Putamen (tissue), 1 donor: ENCODE measurements at places on chromosomes 5 and 9.

- DNase-seq = no peak
These were observed 1.2 kb downstream of the ROR2 start for GRCh38 chr9:91948597-91949391.

DNA sequence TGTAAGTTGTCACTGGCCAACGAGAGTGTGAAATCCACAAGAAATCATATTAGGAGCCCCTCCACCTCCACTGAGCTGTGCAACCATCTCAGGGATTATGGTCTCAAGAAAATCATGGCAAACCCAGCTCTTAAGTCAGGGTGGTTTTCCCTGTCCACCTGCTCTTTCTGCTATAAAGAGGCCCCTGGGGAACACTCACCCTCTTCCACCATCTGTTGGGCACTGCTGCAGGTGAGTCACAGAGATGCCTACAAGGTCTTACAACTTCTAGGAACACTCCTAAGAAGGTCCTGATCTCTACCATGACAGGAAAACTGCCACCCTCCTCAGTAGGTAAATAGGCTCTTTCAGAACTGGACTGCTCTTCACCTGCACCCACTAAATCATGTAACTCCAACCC, 61.8 kb downstream of the DRD1 start:
- no peak for DNase-seq

- DNase-seq = no peak
These were observed 97.6 kb upstream of the SPRY4 start for GRCh38 chr5:142422429-142422828.

DNA sequence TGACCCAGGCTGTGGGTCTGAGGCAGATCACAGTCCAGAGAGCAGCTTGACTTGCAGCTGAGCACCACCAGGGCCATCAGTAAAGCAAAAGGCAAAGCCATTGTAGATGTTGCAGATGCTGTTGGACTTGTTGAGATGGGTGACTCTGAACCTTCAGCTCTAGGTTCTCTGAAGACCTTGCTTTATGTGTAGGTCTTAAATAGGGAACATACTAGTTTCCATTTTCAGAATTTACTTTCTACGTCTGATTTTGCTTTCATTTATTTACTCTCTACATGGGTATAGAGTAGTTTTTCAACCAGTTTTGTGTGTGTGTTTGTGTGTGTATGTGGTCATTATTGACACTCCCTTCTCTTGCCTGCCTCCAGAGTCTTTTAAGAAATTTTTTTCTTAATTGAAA, at the start of gene IFNA6:
TSS of gene IFNA6 (minus strand) at position 101 of the 400 bp plus-strand sequence. CDS start at position 101, 0 bp downstream.
- no peak for DNase-seq

GRCh38 chr9:19429595-19429994, 20.8 kb downstream of the ACER2 start:
- DNase-seq = no peak

- no peak for DNase-seq
These were observed 71.2 kb downstream of the SYK start for GRCh38 chr9:90872835-90873294.

- no peak for DNase-seq
These were observed 6.3 kb downstream of the TTC16 start for GRCh38 chr9:127722055-127722745.

GRCh38 chr5:81230416-81230815, 2.7 kb upstream of the CKMT2 start:
- DNase-seq = no peak

GRCh38 chr5:148259288-148259687, 9.3 kb upstream of the SPINK13 start:
- no peak for DNase-seq

- DNase-seq = no peak
These were observed 9.6 kb downstream of the GMCL2 start for GRCh38 chr5:178177569-178177968.

- DNase-seq = no peak
These were observed 140.6 kb upstream of the PRLR start for GRCh38 chr5:35370871-35371270.

DNA sequence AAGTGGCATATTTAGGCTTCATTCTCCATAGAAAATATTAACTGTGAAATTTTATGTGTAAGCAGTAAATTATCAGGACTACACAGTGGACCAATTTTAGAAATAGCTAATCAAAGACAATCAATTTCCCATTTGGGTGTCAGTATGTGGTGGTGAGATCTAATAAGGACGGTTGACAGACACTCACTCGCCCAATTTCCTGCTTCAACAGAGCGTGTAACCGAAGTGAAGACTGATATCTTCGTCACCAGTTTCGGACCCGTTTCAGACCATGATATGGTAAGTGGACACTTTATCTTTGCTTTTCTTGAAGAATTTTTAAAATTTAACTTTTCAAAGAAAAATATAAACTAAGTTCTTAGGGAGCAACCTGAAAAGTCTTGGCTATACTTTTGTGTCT, 17.6 kb downstream of the GABRA1 start:
- no peak for DNase-seq

GRCh38 chr9:83183621-83184020, 120.7 kb upstream of the RASEF start:
- DNase-seq = no peak

DNA sequence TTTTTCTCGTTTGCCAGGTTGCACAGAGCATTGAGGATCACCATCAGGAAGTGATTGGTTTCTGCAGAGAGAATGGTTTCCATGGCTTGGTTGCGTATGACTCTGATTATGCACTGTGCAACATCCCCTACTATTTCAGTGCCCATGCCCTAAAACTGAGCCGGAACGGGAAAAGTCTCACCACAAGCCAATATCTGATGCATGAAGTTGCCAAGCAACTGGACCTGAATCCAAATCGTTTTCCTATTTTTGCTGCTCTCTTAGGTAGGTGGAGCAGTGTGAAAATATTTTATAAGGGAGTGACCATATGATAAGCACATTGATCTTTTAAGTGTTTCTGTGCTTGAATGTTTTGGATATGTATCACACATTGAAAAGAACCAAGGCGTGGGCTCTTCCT, 17.7 kb upstream of the FAM120AOS start:
- DNase-seq = no peak

DNA sequence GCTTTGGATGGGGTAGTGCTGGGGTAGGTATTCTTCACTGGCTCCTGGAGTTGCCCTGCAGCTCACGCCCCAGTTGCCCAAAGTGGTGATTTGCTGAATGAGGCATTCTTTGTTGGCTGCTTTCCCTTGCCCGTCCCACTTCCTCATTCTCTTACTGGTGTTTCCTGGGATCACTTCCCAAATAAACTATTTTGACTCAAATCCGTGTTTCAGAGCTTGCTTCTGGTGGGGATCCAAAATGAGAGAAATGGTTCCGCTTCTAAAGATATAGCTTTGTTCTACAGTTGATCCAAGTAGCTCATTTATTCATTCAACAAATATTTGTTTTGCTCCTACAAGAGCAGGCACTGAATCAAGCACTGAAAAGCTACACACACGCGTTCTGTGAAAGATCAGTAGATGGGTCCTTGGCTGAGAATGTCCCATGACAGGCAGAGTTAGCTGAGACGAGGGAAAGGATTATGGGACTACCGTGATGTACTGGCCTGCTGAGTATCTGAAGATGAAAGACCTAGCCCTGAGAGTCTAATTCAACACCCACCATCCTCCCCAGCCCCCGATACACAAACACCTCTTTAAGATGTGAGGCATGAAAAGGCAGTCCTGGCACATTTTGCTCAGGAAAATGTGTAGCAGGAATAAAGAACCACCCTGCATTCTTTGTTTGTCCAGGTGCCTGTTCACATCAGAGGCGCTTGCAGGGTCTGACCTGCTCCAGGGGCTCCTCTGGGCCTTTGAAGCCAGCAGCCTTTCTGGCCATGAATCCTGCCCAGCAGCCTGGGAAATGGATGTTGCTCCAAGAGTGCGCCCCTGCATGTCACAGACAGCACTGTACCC, 143.1 kb upstream of the RANBP3L start:
- peak; percentile 67 for DNase-seq

DNA sequence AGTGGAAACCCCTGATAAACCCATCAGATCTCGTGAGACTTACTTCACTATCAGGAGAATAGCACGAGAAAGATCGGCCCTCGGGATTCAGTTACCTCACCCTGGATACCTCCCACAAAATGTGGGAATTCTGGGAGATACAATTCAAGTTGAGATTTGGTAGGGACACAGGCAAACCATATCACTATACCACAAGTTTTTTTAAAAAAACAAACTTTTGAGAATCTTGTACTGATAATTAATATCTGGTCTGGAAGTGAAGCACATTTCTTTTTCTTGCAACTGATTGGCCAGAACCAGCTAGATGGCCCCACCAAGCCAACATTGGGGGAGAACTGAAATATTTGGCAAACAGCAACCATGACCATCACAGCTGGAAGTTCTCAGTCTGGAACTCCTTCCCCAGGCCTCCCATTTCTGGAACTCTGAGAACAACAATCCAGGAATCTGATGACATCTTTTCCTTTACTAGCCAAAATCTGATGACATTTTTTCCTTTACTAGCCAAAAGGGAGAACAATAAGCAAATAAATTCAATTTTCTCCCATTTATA, 51.8 kb upstream of the CDKN2B start:
- DNase-seq = no peak

- no peak for DNase-seq
These were observed 32.1 kb downstream of the OLFM1 start for GRCh38 chr9:135119496-135120064.

GRCh38 chr9:125428060-125428901, 166.7 kb downstream of the GAPVD1 start:
- no peak for DNase-seq

GRCh38 chr5:109701792-109702191, 12.1 kb downstream of the MAN2A1 start:
- DNase-seq = no peak

- DNase-seq = peak; percentile 79
These were observed 43.9 kb upstream of the PRRC2B start for GRCh38 chr9:131349881-131350563.

DNA sequence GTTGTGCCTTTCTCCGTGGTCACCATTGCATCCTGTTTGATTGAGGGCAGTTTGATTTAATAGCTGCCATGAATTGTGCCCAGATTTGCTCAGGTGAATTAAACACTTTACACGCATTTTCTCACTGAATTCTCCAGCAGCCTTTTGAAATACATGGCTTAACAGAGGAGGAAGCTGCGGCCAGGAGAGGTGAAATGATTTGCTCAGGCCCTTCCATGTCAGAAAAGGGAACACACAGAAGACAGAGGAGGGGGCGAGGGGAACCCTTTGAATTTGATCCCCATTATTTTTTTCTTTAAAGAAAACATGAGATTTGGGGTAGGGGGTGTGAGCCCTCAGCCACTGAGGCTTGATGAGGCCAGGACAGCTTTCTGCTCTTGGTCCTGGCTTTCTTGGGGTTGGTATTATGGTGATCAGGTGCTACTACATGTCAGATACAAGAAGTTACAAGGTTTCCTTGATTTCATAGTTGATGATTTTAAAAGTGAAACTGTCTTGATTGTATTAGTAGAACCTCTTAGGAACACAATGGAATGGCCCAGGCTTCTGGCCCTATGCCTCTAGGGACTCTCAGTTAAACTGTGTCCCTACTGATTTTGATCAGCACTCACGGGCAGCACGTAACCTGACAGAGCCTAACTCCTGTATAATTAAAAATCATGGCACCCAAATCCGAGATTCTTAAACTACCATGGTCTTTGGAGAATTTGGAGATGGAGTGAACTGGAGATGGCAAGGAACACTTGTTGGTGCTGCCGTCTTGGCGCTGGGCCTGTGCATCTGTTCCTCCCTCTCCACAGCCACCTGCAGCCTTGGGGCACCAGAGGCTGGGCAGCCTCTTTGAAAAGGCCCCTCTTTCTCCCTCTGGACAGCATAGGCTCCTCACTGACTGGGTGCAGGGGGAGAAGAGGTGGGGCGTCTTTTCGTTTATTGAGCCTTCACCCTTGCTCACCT, 107.9 kb downstream of the TRIO start:
- DNase-seq = no peak

- DNase-seq = no peak
These were observed 145.4 kb downstream of the ENTREP1 start for GRCh38 chr9:69470186-69470977.

DNA sequence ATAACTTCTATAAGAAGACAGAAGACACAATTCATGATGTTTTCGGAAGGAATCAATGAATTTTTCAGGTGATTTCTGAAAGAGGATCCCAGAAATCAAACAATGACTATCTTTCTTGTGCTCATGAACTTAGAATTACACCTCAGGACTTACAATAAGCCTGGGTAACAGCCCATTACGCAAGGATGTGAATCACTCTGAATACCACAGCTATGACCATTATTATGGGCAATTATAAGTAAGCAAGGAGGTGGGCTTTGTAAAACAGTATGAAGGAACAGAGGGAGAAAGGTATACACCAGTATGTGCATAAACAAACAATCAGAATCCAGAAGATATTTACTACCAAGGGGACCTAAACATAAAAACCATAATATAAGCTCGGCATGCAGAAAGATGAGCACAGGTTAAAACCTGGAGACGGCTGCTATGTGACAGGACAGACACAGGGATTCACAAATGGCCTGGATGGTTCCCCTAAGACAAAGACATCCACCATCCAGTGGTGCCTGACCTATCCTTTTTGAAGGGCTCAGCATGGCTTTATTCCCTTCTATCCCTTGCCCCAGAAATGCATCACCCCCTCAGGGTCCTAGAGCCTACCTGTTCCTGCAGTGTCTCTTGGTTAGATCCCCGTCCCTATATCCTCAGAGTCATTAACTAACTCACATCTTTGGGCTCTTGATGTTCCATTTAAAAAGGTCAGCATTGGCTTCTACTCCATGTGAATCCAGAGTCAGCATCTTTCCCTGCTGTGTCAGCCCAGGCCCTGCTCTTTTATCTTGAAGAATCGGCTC, 21.8 kb upstream of the PPP2CA start:
- no peak for DNase-seq

- no peak for DNase-seq
These were observed 6.3 kb downstream of the MTREX start for GRCh38 chr5:55313870-55314617.

DNA sequence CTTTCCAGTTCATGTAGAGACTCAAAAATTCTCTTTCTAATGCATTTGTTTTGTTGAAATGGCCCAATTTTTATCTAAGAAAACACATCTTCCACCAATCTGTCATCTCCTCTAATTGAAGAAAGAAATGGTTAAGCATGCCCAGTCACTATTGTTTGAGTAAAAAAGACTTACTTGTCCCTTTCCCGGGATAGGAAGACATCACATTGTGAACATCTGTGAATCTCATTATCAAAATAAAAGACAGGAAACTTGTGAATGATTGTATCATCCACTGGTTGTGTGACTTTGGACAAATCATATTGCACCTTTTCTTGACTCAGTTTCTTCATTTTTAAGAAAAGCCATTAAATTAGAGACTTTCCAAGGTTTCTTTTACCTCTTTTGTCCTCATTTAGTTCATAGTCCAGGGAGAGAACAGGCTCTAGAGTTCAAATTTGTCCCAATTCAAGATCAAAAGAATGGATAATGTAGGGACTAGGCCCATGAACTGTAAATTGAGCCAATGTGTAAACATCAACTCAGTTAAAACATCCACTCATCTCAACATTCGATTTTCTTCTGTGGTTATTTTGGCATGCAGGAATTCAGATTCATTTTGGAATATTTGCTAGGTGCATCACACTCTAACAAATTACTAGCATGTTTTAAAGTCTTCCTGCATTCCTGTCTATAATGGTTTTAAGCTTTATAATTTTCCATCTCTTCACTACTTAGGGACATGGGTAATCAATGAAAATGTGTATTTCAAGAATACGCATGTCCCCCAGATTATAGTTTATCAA, 838.0 kb upstream of the WWC1 start:
- no peak for DNase-seq
